ENCODE measurements at places on chromosomes 13 and 19.
A peak's percentile ranks its signal among the peaks of the same experiment; 100 is the strongest.

- no peak for DNase-seq
These were observed 86.1 kb downstream of the FLT1 start for GRCh38 chr13:28408863-28409262.

GRCh38 chr13:24005755-24006281, 108.5 kb upstream of the C1QTNF9B start:
- no peak for DNase-seq

- DNase-seq, result no peak
These were observed at the start of gene GPR42 for GRCh38 chr19:35370722-35371121. GPR42 (plus strand) TSS chr19:35371068; CDS start chr19:35371360, 292 bp downstream.

DNA sequence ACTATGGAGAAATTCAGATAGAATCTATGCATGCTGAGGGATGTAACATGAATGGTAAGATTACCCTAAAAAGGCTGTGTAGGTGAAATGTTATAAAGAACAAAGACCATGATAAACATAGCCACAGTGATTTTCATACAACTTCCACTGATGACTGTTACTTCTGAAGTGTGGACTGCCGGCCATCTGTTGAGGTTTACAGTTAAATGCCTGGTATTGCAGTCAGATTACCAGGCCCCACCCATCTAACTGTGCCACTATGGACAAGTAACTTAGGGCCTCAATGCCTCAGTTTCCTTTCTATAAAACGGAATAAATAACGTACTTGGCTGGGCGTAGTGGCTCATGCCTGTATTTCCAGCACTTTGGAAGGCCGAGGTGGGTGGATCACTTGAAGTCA, 395.6 kb downstream of the KLF12 start:
- DNase-seq, result no peak

- DNase-seq, result peak; percentile 22
These were observed 661 bp upstream of the MIR17HG start for GRCh38 chr13:91346850-91347201.

GRCh38 chr13:38664906-38665305, 22.0 kb upstream of the FREM2 start:
- no peak for DNase-seq

- DNase-seq, result peak; percentile 89
These were observed 13.2 kb downstream of the LNX2 start for GRCh38 chr13:27607125-27607524.

DNA sequence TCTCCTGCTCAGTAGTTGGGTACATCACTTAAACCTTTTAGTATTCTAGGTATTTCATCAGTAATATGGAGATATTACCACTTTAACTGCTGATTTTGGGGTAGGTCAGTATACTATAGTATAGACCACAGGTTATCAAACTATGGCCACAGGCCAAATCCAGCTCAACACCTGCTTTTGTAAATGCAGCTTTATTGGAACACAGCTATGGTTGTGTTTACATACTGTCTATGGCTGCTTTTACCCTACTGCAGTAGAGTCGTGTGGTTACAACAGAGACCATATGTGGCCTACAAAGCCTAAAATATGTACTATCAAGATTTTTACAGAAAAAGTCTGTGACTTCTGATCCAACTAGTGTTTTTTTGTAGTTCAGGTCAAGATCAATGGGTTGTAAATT, 10.3 kb downstream of the COG6 start:
- DNase-seq, result no peak

DNA sequence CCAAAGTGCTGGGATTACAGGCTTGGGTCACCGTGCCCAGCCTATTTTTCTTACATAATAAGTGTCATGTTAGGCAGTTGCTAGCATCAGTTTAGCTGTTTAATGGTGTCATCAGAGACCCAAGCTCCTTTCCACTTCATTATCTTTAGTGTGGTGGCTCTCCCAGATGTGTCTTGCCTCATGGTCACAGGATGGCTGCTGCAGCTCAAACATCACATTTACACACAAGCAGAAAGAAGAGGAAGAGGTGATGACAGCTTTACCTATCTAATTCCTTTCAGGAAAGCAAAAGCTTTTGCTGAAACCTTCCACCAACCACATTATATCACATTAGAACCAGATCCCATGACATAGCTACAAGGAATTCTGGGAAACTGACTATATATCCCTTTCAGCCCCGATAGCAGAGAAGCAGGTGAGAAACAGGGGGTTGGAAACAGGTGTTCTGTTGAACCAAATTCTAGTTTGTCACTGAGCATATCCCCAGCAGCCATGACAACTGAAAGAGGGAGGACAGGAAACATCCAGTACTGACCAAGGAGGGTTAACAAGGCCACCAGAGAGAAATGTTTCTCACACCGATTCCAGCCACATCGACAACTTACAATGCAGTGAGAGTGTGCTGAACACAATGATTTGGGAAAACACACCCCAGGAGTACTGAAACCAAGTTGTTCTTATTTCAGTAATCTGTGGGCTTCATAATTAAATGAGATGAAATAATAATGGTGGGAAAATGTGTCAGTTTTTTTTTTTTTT, 617.0 kb downstream of the UQCRFS1 start:
- DNase-seq, result no peak

- no peak for DNase-seq
These were observed 27.6 kb upstream of the FBXO17 start for GRCh38 chr19:39003188-39003587.

DNA sequence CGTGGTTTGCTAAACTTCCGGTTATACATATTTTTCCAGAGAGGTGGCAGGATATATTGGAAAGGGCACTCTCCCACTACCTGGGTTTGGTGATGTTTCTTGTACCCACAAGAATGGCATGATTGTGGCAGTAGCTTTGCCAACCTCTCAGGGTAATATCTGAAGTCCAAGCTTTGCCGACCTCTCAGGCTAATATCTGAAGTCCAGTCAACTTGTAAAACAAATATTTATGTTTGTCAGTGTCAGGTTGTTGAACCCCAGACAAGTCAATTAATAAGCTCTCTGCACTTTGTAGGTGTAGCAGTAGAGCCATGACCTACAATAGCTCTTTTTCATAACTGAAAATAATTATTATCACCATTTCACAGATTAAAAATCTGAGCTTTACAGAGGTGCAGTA, 167.0 kb downstream of the POU4F1 start:
- DNase-seq, result no peak

DNA sequence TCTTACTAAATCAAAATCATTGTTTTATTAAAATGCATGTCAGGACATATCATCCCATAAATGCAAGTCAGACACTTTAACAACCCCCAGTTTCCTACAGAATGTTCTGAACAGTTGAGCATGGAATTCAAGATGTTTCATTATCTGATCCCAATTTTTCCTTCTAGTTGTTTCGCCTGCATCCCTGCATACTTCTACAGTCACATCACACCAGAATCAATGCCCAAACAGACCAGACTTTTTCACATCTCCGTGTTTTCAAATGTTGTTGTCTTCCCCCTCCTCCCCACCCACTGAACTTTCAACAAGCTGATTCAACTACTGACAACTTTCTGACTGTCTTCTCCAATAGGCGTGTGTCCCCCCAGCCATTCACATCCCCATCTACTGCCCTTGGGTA, 48.6 kb downstream of the LHFPL6 start:
- no peak for DNase-seq

DNA sequence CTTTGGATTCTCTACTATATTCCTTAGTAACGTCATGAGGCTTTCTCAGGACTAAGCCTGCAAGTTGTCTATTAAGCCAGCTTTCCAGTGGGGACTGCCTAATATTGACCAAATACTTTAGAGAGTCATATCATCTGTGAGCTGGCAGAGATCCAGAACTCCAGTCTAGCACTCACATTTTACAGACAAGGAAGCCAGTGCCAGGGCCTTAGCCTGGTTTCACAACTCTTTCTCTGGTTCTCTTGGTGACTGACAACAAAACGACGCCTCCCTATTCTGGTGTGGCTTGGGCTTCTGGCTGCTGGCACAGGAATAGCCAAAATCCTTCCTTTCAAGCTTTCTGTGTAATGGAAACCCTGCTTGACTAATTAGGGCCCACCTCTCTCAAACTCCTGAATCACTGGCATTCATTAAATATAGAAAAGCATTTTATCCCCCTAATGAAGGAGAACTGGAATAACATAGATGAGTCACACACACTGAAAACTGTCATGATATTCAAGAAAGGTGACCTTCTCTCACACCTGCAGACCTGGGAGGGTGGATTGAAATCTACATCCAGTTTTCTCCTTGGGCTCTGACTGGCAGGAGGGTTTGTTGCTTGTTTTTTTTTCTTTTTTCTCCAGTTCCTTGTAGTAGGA, 75.2 kb upstream of the UBL3 start:
- peak; percentile 97 for DNase-seq

DNA sequence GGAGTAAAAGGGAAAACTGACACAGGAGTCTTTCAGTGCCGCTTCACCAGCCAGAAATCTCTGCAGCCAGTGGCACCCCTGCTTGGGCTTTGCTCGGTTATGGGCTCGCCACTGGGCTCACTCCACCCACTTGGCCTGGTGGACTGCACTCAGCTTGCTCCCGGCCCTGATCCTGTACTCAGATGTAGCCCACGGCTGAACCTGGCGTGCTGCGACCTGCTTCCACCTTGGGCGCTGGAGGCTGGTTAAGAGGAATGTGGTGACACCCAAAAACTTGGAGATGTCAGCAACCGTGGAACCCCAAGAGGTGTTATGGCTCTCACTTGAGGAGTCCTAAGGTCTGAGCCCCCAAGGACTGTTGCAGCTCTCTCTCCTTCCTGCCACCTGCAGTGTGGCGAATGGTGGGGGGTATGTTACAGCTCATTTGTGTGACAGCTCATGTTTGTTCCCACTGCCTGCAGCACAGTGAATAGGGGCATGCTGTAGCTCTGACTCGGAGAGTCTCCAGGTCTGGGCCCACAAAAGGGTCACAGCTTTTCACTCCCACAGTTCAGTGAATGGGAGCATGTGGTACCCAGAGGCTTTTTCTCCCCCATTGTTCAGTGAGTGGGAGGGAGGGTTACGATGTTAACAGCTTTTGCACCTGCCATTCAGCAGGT, 1124.5 kb upstream of the ATXN8OS start:
- DNase-seq, result no peak

DNA sequence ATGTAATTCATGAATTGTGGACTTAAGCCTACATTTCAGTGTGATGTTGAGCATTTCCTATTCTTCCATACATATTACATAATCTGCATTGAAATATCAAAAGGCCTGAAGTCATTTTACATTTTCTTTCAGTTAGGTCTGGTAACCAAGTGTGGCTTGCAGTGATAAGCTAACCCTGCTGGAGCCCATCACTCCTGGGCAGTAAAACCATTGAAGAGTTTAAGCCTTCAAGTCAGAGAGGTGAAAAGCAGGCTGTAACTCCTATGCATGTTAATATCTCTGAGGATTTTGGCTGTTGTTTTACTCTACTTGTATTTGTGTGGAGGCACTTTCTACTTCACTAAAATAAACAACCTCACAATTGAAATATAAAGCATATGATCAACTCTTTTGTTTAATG, 248.8 kb downstream of the SLITRK5 start:
- DNase-seq, result no peak

DNA sequence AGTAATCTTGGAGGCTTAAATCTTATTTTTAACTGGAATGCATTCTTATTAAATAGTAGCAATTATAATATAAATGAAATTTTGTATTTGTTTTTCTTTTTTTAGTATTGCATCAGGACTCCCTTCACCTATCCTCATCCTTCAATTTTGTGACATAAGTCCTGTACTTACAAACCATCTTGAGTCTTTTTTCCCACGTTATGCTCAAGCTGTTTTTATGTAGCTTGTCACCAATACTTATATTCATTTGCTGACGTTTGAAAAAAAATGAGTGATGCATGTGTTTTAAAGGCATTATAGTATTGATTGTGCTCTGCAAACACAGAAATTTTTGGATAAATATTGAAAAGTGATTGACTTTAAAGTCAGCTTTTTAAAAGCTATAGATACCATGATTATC, 888 bp downstream of the GPR18 start:
- no peak for DNase-seq

GRCh38 chr13:103006641-103007426, 59.4 kb downstream of the SLC10A2 start:
- no peak for DNase-seq

- no peak for DNase-seq
These were observed 19.2 kb downstream of the RYR1 start for GRCh38 chr19:38452430-38453366.

- DNase-seq, result no peak
These were observed 12.3 kb downstream of the ZNF585A start for GRCh38 chr19:37160153-37160552.

- DNase-seq, result no peak
These were observed 9.1 kb downstream of the ZNF100 start for GRCh38 chr19:21758296-21758695.

DNA sequence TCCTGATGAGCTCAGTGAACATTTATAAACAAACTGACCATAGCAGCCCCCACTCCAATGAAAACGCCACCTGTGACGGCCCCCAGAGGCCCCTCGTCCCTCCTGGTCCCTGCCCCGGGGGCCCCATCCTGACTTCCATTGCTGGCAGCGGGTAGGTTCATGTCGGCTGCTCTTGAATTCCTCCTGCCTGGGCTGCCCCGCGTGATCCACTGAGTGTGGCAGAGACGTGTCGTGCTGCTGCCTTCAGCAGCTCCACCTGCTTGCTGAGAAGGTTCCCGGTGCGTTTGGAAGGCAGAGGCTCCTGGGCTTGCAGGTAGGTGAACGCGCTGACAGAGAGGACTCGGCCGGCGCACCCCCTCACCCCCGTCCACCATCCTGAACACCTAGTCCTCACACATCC, 11.6 kb downstream of the C2CD4C start:
- DNase-seq, result no peak

GRCh38 chr13:23599083-23599925, 29.1 kb downstream of the TNFRSF19 start:
- no peak for DNase-seq

DNA sequence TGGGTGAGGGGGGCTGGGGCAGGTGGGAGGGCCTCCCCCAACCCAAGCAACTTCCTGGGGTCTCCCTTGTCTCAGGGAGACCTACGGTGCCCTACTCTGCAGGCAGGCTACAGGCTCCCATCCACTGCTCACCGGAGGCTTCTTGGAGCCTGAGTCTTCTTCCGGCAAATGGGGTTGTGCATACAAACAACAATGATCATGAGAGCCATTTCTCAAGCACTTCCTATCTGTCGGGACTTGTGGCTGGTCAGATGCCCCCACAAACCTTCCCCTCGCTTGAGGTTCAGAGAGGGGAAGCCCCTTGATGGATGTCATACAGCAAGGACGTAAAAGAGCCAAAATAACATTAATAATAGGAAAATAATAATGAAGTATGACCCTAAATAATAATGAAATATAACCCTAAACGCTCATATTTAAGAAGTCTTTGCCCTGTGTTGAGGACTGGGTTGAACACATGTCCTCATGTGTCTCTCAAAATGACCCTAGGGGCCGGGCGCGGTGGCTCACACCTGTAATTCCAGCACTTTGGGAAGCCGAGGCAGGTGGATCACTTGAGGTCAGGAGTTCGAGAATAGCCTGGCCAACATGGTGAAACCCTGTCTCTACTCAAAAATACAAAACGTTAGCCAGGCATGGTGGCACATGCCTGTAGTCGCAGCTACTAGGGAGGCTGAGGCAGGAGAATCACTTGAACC, 727 bp downstream of the CD37 start:
- DNase-seq, result no peak
